Stimulated activated CD4-positive, alpha-beta T cell treated with anti-CD3 and anti-CD28 coated beads, Interleukin-15, amount 100 ng/mL, for 1 hour (primary cell): ENCODE measurements at places on chromosomes 11 and 22.

DNA sequence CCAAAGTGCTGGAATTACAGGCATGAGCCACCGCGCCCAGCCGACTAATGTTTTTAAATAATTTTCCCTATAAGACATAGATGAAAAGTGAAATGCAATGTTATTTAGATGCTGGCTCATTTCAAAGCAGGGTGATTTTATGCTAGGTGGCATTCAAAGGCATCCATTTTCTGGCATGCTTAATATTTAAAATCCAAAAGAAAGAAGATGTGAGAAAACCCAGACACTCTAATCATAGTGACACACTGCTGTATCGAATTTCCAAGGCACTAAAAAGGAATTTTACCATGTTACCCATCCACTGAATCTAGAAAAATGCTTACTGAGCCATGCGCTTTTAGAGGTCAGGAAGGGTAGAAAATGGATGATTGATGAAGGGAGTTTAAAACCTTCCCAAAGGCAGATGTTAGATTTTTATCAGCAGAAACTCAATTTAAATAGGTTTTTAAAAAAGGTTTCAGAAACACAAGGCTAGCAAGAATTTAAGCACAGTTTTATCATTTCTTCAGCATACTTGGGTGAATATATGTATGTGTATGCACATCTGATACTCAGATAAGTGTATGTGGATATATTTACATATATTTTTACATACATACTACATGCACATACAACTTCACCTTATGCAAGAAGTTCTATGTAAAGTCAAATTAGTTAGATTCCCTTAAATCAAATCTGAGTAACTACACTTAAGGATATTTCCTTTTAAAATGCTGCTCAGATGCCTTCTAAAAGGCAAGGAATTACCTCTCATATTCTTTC lies 24.1 kb upstream of the CCDC89 start:
- DNase-seq, result no peak

DNA sequence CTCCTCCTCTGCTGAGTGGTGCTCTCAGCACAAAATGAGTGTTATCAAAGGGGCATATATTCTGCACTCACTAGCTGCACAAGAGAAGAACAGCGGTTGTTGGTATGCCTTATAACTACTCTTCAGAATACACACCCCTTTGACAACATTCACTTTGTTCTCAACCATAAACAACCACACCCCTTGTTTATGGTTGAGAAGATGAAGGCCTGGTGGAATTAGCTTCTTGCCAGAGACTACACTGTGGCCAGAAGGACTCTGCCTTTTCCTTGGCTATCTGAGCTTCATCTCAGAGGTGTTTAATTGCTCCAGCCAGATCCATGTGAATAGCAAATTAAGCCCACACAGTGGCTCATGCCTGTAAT lies 45.0 kb upstream of the CLDN5 start:
- DNase-seq, result no peak

DNA sequence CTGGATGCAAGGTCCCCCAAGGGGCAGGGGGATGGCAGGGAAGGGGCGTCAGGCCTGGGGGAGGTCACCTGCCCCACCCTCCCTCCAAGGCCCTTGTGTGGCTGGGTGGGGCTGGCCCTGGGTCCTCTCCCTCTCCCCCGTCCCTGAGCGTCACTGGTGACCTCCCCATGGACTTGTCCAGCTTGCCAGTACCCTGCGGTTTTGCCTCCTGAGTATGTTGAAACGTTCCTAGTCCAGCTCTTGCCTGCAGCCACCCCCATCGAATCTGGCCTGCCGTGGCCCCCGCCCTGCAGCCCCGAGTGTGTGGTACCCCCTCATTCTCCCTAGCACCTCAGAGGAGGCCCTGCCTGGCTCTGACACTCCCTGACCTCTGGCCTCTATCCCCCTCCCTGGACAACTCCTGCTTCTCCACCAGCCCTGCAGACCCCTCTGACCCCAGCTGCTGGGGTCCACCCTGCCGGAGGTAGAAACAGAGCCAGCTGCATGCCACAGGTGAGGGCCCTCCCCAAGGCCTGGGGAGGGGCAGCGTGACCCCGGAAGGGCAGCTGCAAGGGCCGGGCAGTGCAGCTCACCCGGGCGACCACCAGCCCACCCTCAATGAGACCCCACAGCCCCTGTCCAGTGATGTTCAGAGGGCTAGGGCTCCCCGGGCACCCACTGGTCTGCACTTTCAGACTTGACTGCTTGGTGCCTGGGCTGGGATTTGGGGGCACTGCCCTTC lies 4.1 kb upstream of the MUC6 start:
- no peak for DNase-seq

DNA sequence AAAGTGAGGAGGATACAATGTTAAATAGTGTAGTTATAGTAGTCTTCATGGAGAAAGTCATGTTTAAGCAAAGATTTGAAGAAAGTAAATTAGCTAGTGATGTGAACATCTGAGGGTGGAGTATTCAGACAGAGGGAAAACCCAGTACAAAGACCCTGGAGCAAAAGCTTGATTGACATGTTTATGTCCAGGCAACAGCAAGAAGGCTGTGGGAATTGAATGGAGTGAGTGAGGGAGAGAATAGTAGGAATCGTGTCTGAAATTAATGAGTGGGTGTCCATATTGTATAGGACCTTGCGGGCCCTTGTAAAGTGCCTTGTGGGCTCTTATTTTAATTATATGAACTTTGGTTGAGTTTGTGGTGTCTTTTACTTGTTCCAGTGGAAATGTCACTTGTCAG lies 424.1 kb upstream of the KIRREL3 start:
- no peak for DNase-seq

GRCh38 chr22:49303781-49304461 lies 523.8 kb downstream of the BRD1 start:
- DNase-seq, result no peak

- no peak for DNase-seq
Measured at GRCh38 chr22:25928038-25928437, 186.1 kb downstream of the MYO18B start.

GRCh38 chr22:39208013-39208680 lies 36.6 kb downstream of the PDGFB start:
- DNase-seq, result no peak

- no peak for DNase-seq
Measured at GRCh38 chr11:95455228-95455970, 224.4 kb upstream of the SESN3 start.

DNA sequence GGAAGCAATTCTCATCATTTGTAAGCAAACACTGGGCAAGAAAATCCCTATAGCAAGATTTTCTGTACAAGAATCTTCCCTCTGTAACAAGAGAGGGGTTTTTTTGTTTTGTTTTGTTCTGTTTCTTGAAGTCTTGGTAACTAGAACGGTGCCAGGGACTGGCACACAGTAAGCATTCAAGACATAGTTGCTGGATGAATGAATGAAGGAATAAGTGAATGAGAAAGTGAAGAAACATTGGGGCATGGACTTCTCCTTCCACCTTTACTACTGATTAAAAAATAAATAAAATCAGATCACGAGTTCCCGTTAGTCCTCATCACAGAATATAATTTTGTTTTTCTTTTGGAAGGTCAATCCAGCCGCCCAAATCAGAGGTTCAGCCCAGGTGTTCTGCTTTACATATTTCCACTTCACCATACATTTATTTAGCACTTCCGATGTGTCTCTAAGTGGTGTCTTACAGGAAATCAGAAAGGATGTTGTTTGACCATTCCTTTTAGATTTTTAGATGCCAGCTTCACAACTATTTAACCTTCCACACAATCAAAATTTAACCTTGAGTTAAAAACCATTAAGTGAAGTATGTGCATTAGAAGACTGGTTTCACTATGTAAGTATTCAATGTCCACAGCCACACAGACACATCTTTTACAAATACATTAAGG lies 281.2 kb downstream of the CADM1 start:
- no peak for DNase-seq

- DNase-seq, result peak; percentile 58
Measured at GRCh38 chr22:31346255-31346732, at the start of gene PATZ1. PATZ1 (minus strand) TSS chr22:31346346; CDS start chr22:31345602, 744 bp downstream.

- no peak for DNase-seq
Measured at GRCh38 chr11:73398721-73399120, 22.5 kb downstream of the RELT start.
